ENCODE measurements at places on chromosomes 7 and 10. TPM values are rescaled to one million over a fixed set of nuclear protein-coding genes. Genes with fewer than 3 reads are reported as not detected.

- no peak for DNase-seq
Measured at GRCh38 chr10:111551001-111551400, 474.2 kb downstream of the ADRA2A start.

GRCh38 chr10:50390302-50390701 lies 139.0 kb upstream of the ASAH2 start:
- DNase-seq = no peak

DNA sequence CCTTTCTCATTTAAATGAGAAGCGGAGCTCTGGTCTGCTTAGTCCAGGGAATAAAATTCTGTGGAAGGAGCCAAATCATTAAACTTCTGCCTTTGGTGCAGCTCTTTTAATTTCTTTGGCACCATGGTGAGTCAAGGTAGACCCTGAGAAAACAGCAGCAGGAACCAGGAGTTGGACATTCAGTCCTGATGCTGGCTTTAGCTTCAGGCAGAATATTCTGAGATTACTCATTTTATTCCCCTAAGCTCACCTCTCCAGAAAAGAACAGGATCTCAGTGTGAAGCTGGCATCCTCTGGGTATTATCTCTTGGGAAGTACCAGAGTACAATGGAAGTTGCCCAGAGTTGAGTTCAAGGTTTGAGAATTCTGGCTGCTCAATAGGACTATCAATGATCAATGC lies 211.6 kb upstream of the NRP1 start:
- DNase-seq = no peak

DNA sequence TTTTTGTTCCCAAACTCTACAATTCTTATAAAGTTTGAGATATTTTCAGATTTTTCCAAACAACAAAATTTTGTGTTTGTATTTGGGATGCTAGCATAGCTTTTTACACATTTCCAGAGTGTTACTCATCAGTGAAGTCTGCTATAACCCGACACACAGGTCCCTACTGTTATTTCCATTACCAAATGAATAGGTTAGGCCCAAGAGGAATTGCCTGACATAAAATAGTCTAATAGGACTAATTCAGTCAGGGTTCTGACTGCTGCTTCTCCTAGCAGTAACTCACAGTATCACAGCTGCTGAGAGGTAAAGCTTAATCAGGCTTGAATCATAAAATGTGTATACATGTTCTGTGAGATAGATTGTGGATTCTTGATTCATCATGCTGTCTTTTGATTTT lies 49.1 kb upstream of the STRIP2 start:
- no peak for DNase-seq

DNA sequence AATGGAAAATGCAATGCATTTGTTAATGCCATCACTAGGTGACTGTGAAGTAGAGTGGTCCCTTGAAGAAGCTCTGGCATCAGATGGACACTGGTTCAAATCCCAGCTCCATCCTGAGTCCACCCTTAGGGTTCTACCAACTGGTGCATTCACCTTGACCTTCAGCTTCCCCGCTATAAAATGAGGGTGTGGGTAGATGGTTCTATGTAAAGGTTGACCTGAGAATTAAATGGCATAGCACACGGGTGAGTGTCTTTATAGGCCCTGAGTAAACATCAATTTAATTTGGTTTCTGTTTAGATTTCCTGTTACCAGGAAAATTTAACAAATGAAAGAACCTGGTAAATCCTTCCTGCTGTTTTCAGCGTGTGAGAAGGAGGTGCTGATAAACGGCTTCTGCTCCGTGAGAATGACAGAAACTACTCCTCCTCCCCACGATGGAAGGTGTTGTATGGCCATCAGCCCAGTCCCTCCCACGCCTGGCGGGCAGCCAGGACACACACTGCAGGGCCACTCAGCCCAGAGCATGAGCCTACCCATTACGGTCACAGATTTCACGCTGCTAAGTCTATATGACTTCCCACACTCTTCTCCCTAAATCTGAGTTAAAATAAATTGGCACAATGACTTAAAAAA lies 210.1 kb downstream of the TNS3 start:
- DNase-seq = peak; percentile 85

- no peak for DNase-seq
Measured at GRCh38 chr7:17611611-17612010, 313.2 kb downstream of the AHR start.

DNA sequence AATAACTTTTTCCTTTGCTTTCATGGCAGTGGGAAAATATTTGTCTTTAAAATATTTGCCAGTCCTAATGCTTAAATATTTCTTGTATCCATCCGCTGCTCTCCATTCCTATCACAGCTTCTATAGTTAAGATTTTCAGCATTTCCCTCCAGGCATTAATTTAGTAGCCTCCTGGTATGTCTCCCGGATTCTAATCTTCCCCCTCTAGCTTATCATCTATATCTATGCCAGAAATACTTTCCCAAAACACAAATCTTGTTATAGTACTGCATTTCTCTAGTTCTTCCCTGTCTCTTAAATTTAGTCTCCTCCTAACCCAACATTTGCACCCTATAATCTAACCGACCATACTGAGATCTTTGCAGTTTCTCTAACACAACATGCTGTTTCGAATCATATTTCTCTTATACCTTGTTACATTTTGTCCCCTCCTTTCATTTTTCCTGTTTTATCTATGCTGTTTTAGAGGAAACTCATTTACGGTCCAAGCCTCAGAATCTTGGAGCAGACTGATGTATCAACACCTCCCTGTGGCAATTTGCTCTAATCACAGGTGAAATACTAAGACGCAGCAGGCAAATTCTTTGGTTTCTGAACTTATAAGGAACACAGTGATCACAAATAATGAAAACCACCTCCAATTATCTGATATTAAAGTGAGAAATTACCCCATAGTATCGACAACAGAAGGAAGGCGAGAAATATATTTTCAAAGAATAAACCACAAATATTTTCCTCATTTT lies 10.3 kb downstream of the CNTNAP2 start:
- DNase-seq = no peak

The TAS2R5 gene
- total RNA-seq = 0.58 TPM

The BTBD16 gene
- total RNA-seq = not detected

The SPDYE16 gene
- 0.12 TPM for total RNA-seq
